Small intestine (tissue), 16 donors: ENCODE measurements at places on chromosomes 3 and 15.

DNA sequence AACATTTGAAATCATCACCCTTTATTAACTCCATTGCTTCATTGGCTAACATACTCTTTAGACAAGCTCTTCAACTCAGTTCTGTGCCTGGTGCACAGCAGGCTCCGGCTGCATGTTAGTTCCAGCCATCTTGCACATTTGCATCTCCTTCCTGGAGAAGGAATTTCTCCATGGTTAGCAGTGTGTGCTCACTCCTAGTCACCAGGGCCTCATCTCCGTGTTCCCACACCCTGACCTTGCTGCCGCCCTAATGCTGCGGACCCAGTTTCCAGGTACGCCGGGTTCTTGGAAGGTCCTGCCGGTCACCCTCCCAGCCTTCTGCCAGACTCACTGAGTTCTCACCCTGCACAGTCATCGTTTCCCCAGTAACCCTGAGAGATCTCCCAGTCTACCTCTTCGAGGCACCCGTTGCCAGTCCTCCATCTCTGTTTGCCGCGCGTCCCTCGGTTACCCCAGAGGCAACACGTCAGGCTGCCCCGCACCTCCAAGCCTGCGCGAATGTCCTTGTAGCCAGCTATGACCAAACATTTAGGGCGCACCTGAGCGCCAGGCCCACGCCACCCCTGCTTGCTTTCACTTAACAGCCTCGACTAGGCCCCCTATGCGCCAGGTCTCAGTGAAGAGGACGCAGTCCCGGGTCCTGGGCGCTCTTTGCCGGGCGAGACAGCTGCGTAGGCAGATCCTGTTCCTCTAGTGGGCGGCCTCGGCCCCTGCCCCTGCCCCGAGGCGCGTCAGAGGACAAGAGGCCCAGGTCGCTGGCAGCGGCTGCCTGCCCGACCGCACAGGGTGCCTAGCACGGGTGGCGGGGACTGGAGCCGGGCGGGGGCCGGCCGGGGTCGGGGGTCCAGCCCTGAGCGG, 747 bp upstream of the ZNF592 start:
- DNase-seq = peak; percentile 93

- no peak for DNase-seq
These were observed 7.3 kb downstream of the PAQR5 start for GRCh38 chr15:69305933-69306568.

DNA sequence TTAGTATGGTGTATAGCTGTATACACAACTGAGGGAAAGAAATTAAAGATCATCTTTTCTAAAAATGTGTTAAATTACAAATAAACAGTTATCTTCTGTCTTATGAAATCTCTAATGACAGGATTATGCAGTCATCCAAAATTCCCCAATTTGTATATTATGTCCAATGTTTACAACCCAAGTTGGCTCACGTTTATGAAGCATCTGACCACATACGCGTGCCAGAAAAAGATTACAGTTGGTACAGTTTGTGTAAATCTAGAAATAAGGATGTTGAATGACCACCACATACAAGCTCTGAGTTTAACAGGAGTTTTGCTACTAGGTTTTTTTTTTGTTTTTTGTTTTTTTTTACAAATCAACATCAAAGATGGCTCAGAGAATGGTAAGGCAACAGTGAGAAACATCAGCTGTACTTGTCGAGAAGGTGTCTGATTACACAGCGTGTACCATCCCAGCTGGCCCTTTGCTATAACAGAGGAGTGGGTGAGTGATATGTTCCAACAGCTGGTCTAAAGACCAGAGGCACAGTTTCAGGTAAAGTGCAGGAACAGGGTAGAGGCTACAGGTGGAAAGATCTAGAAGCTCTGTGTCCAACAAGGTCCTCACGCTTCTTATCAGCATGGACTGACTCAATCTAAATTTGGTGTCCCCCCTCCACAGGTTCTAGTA, 47.1 kb downstream of the USF3 start:
- no peak for DNase-seq

- peak; percentile 16 for DNase-seq
These were observed 27.7 kb downstream of the CCDC54 start for GRCh38 chr3:107404727-107405469.

- no peak for DNase-seq
These were observed 513.2 kb upstream of the TBL1XR1 start for GRCh38 chr3:177710506-177710905.
